Stimulated activated CD4-positive, alpha-beta T cell treated with anti-CD3 and anti-CD28 coated beads, Interleukin-15, amount 100 ng/mL, for 1 hour (primary cell): ENCODE measurements at places on chromosomes 12 and 14.

DNA sequence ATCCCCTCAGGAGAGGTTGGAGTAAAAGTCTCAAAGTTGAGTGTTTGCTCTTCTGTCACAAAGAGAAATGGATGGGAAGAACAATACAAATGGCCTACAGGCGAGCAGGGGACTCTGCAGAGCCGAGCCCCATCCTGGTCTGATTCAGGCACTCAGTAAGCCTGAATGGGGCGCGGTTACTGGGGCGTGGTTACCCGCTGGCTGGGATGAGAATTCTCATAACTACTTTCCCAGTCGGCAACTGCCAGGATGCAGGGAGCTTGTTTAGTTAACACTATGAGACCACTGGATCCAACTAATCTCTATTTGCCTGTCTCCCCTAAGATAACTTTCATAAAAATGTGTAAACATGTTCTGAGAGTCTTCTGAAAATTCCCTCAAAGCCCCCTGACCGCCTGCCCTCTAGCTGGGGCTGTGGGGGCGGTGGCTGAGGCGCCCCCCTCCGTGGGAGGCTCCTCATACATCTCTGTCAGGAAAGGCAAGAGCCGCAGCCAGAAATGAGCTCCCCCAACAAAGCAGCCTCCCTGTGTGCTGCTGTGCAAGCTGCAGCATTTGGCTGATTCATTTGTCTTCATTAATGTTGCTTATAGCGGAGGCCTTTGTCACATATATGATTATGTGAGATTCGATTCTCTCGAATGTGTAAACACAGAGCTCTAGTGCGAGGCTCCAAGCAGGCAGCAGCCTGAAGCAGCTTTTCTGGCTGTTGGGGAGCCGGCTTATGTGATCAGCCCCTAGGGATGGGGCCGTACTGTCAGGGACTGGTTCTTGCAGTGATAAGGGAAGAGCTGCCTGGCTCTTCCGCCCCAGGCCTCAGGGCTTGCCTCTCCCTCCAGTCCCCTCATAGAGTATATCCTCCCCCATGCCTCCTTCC, 126.1 kb upstream of the ARHGAP5 start:
- no peak for DNase-seq

GRCh38 chr12:117023998-117024960, 74.9 kb downstream of the TESC start:
- DNase-seq, result no peak

DNA sequence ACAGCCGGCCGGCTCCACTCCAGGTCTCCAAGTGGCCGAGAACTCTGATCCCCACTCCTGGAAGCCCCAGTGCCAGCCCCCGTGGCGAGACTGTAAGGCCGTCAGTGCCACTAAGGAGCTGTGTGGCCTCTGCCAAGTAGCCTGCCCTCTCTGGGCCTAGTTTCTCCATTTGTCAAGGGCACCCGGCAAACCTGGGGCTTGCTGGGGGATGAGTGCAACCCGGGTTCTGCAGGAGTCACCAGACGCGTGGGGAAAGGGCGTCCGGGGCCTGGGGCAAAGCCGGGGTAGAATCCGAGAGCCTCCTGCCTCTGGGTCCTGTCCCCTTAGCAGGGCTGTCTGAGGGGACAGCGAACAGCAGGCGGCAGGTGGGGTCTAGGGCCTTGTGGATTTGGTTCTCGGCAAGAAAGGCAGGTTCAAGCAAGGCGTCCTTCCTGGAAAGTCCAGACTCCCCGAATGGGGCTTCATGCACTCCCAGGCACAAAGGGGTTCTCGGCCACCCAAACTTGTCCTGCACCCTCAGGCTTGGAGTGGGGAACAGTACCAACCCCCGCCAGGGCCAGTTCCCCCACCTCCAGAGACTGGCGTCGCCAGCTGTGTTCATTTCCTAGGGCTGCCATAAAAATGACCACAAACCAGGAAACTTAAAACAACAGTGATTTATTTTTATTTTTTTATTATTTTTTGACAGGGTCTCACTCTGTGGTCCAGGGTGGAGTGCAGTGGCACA, 56.0 kb downstream of the NCOR2 start:
- DNase-seq, result no peak

- DNase-seq, result no peak
Observed at GRCh38 chr14:61178226-61179060, 102.7 kb downstream of the TMEM30B start.

GRCh38 chr12:84779169-84779568, 133.4 kb downstream of the SLC6A15 start:
- DNase-seq, result no peak

DNA sequence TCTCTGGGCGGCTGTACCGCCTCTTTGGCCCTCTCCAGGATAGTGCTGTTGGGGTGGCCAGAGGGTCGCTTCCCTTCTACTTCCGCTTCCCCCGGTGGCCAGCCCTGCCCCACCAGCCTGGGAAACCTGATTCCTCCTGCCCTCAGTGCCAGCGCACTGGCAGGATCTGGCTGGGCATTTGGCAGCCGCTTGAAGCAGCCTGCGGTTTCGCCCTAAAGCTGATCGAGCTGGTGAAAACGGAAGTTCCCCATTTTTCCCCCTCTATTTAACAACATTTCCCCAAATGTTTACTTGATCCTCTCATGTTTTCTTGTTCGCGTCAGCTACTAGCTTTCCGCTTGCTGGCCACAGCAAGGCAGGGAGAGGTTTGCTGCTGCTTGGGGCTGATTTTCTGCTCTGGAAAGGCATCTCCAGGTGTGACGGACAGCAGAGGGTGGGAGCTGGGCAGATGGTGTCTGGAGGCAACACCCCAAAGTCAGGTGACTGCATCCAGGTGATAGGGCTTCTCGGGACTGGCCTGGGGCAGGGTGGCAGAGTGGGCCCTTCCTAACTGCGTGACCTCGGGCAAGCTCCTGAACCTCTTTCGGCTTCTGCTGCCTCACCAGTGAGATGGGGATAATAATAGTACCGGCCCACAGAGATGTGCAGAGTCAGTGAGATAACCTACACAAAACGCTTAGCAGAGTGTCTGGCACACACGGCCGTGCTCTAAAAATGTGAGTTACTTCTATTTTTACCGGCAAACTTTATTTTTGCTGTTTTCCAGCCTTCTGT, 53.1 kb downstream of the TSPAN9 start:
- no peak for DNase-seq

- DNase-seq, result no peak
Observed at GRCh38 chr14:74852922-74853530, 22.9 kb downstream of the PROX2 start.

- DNase-seq, result no peak
Observed at GRCh38 chr12:112346194-112346593, 36.0 kb downstream of the HECTD4 start.

- no peak for DNase-seq
Observed at GRCh38 chr14:51176839-51177238, 63.2 kb upstream of the TMX1 start.

GRCh38 chr12:48852734-48853688, 1.0 kb upstream of the DDX23 start:
- peak; percentile 56 for DNase-seq

DNA sequence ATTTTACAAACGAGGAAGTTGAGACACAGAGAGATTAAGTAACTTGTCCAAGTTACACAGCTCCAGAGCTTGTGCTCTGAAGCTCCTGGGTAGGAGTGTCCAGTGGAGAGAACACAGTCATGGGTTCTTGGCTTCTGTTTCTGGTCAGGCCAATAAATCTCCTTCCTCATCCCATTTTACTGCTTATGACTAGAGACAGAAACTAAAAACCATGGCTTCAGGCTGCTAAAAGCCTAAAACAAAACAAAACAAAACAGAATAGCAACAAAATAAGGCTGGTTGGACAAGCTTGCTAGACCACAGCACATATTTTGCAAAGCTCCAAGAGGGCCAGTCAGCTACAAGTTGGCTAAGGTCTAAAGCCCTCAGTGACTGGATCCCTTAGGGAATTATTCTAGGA, 49.8 kb downstream of the PTGER2 start:
- no peak for DNase-seq

DNA sequence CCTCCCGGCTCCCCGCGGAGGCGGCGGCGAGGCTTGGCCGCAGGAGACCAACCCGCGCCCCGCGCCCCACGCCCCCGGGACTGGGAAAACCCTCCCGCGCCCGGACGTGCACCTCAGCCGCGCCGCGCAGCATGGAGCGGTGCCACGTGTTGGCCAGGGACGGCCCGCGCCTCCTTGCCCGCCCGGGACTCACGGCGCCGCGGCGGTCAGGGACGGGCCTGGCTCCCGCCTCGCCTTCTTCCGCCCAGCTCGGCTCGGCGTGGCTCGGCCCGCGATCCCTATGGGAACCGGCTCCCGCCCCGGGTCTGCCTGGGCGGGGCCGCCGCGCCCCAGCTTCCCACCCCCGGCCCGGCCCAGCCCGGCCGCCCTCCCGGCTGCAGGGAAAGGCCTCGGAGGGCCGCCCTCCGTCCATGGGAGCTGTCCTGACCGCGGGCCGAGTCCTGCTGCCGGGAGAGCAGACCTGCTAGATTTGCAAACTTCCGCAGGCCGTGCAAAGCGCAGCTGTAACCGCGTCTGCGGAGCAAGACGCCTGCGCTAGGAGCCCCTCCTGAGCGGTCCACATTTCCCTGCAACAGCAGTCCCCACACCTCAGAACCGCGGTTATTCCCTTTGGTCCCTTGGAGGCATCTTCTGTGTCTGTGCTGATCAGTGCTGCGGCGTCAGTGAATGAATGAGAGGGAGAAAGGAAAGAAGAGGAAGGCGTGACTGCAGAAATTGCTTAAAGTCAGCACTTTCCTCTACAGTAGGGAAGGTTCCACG, at the start of gene CDKL1:
TSS of gene CDKL1 (minus strand) at position 251 of the 759 bp plus-strand sequence. CDS start 1,013 bp downstream, outside the sequence.
- peak; percentile 1 for DNase-seq

GRCh38 chr12:76144245-76144549, 59.7 kb upstream of the NAP1L1 start:
- DNase-seq, result no peak

DNA sequence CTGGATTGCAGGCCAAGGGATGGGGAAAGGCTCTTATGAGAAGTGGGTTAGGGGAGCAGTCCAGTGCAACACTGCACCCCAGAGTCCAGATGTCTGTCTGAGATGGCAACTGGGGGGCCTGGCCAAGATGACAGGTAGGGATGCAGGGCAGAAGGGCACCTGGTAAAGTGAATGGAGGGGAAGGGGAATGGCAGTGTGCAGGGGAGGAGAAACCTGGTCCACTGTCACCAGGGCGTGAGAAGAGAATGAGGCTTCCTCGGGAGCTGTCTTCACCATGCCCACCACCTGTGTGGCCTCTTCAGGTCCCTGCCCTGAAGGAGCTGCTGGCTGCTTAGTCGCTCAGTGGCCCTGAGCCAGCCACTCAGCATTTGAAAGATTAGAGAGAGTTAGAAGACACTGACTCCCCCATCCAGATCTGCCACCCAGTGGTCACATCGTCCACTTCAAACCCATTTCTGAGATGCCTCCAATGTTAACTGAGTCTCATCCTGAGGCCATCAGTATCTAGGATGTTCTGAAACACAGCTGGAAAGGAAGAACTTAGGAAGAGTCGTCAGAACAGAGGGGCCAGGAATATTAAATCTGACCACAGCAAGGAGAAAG, 57.3 kb downstream of the PLEKHG3 start:
- no peak for DNase-seq

GRCh38 chr12:2273288-2273687, 220.5 kb downstream of the CACNA1C start:
- DNase-seq, result no peak

- DNase-seq, result no peak
Observed at GRCh38 chr12:39671898-39672875, 52.6 kb upstream of the ABCD2 start.

- DNase-seq, result no peak
Observed at GRCh38 chr12:24778486-24779304, 170.2 kb downstream of the BCAT1 start.

GRCh38 chr12:30169839-30170591, 386.3 kb upstream of the TMTC1 start:
- DNase-seq, result no peak

- no peak for DNase-seq
Observed at GRCh38 chr14:34234258-34234657, 227.8 kb downstream of the SPTSSA start.

GRCh38 chr14:22491683-22492621, 97.1 kb downstream of the DAD1 start:
- no peak for DNase-seq

DNA sequence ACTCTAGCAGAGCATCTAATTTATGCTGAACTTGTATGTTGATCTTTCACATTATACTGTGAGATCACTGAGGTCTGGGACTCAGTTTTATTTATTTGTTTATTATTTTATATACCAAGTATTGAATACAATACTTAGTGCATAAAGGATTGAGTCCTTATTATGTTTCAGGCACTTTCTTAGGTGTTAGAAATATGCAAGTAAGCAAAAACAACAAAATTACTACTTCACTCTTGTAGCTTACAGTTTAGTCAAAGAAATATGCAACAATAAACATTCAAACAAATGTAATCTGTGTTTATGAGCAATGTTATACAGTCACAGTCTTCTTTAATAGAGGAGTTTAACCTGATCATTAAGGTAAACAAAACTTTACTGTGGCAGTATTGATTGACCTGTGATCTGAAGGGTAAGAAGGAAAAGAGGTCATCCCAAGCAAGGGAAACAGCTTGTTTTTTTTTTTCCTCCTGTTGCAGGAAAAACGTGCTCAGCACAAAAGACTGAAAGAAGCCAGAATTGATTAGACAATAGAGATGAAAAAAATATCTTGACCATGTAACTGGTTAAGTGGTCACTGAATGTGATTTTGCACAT, 990.7 kb downstream of the TRHDE start:
- no peak for DNase-seq

DNA sequence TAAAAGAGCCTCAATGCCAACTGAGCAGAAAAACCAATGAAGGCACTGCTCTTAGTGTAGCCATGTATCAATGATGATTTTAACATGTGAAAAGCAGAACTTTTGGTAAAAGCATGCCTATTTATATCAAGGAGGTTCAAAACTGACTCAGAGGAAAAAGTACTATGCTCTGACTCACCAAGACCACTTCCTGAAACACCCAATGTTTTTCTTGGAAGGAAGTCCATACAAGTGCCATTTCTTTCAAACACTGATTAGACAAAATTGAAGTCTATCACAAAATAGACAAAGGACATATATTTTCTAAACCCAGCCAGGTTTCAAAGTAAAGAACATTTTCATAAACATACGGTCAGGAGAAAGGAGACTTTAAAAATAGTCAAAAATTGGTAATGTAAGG, 88.6 kb downstream of the EPS8 start:
- DNase-seq, result no peak

- DNase-seq, result no peak
Observed at GRCh38 chr14:63926641-63927040, 73.8 kb downstream of the SYNE2 start.

GRCh38 chr12:87793131-87793530, 236.1 kb downstream of the C12orf50 start:
- no peak for DNase-seq

GRCh38 chr14:65506801-65507200, 94.3 kb downstream of the FUT8 start:
- no peak for DNase-seq

DNA sequence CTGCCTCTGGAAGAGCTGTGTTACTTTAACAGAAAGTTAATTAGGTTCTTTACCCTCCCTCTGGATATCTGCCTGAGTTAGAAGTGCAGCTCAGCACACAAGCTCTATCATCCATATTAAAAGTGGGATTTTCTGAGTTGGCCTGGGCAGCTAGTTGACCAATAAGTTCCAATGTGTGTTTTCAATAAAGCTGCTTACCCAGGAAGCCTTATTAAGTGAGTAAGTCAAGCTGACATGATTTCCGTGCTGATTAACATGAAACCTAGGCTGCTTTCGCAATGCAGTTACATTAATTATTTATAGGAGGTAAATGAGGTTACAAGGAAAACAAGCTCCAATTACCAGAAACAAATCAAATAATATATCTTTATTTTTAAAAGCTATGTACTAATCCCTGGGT, 4.8 kb downstream of the NEUROD4 start:
- DNase-seq, result no peak
